ENCODE measurements at places on chromosomes 7 and 10.
A peak's percentile ranks its signal among the peaks of the same experiment; 100 is the strongest.

DNA sequence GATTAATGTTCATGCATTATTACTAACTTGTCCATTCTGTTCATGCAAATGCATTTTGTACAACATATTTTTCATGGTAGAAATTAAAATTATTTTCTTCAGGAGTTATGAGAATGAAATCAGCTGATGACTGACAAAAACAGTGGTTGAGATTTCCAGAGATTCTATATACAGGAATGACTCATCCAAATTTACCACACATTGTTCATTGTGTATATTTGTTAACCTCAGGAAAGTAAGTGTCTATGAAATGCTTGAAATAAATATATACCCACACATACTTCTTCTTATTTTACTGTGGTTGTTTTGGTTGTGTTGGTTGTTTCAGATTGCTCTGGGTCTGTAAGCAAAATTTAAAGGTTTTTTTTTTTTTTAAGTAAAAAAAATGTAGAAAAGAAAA is 108.1 kb upstream of the SP8 start:
- no peak for DNase-seq

GRCh38 chr10:63217120-63217605 is 84.0 kb downstream of the NRBF2 start:
- DNase-seq, result peak; percentile 25

- DNase-seq, result no peak
These were observed 78.1 kb downstream of the HDAC9 start for GRCh38 chr7:18573410-18574234.

- peak; percentile 74 for DNase-seq
These were observed at the start of gene TMUB1 for GRCh38 chr7:151083071-151083823. TMUB1 (minus strand) TSS chr7:151083493; CDS start chr7:151082563, 930 bp downstream.

- DNase-seq, result no peak
These were observed 2.9 kb downstream of the FZD8 start for GRCh38 chr10:35639021-35639727.

GRCh38 chr7:36214608-36215456 is 61.8 kb downstream of the EEPD1 start:
- peak; percentile 42 for DNase-seq

GRCh38 chr7:141738592-141739013 is 445 bp downstream of the SSBP1 start:
- no peak for DNase-seq

- DNase-seq, result no peak
These were observed 20.1 kb downstream of the TMEM168 start for GRCh38 chr7:112770051-112770450.

GRCh38 chr10:77673515-77674140 is 36.0 kb upstream of the KCNMA1 start:
- no peak for DNase-seq

DNA sequence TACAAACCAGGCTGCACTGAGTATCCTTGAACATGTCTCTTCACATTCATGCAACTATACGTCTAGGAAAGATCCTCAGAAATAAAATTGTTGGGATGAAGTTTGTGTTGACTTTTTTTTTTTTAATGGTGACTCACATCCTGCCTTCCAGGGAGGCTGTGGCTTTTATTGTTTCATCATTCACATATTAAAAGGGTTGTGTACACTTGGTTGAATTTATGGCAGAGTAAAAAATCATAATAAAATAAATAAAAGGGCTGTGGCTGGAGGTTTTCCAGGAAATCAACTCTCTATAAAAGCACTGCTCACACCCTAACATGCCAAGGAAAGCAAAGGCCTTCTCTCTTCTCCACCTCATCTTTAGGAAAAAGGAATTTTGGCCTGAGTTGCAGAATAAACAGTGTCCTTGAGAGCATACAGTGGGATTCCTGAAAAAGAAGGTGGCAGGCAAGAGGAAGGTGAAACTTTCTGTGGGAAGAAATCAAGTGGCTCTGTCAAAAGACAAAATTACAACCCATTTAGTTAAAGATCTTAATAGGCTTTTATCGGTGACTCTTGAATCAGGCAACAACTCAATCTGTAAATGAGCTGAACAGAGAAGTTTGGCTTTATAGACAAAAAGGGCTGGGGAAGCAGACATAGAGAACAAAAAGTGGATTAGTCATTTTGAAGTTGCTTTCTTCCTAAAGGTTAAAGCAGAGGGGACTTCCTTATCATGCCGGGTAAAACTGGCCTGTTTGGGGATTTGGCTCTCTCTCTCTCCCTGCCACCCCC is 41.6 kb upstream of the FHIP2A start:
- no peak for DNase-seq

GRCh38 chr7:34320412-34320811 is 337.6 kb upstream of the NPSR1 start:
- DNase-seq, result no peak

GRCh38 chr10:124185084-124185483 is 91.7 kb upstream of the CHST15 start:
- no peak for DNase-seq

DNA sequence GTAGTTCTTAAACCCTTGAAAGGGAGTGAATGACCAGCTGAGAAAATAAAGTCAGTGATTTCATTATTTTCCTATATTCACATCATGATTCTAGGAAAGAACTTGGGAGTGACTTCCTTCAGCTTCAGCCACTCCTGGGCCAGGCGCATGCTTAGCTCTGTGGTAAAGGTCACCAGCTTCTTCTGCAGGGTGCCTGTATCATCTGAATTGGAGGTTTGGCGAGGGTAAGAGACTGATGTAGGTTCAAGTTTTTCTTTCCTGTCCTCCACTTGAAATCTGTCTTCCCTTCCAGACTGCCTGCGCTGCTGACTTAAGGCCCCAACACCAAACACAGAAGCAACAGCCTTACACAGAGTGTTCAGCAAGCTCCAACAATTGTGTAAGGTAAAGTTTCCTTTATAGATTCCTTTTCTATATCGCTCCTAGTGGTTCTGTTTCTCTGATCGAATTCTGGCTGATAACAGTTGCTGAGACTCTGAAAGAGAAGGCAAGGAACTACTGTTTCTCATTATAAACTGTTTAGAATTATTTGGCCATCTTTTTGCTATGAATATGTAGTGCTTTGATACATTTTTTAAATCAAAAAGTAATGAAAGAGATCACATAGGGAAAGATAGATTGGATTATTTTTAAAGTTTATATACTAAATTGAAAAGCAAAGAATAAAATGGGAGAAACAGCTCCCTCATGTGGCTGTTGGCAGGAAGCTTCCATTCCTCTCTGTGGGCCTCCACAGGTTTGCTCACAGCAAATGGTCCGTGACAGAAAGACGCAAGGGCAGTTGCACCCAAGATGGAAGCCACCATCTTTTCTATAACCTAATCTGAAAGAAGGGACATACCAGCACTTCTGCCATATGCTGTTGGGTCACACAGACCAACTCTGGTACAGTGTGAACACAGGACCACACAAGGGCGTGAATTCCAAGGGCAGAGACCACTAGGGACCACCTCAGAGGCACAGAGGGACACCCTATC is 14.0 kb downstream of the GATAD1 start:
- DNase-seq, result peak; percentile 69

DNA sequence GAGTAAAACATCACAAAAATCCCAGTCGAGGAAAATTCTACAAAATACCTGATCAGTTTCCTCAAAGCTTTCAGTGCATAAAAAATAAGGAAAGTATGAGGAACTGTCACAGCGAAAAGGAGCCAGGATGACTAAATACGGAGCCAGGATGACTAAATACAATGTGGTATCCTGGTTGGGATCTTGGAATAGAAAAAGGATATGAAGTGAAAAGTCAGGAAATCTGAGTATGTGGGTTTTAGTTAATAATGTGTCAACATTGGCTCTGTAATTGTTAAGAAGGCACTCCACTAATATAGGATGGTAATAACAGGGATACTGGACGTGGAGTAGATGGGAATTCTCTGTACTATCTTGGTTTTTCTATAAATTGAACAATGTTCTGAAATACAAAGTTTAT is 175.5 kb downstream of the SUGCT start:
- DNase-seq, result no peak

- DNase-seq, result no peak
These were observed 19.0 kb upstream of the TRIM56 start for GRCh38 chr7:101066141-101066832.

- DNase-seq, result no peak
These were observed 289.7 kb downstream of the KLF6 start for GRCh38 chr10:3495281-3495680.

- DNase-seq, result no peak
These were observed 17.8 kb downstream of the ZNF655 start for GRCh38 chr7:99576251-99576650.

GRCh38 chr7:122845286-122845685 is 41.0 kb downstream of the CADPS2 start:
- no peak for DNase-seq

DNA sequence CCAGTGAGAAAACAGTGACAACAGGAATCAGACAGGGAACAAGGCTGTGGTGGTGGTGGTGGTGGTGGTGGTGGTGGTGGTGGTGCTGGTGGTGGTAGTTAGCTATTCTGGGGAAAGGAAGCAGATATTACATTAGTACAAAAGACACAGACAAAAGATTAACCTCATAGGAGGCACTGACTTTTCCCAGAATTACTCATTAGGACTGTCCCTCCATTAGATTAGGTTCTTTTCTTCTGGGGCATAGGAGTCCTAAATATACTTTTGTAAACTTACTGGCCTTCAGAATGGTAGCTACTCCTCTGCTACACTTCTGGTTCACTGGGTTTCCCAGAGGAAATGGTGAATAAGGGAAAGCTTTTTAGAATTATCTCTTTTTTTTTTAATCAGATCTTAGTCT is 156.6 kb upstream of the SEMA3D start:
- DNase-seq, result no peak

DNA sequence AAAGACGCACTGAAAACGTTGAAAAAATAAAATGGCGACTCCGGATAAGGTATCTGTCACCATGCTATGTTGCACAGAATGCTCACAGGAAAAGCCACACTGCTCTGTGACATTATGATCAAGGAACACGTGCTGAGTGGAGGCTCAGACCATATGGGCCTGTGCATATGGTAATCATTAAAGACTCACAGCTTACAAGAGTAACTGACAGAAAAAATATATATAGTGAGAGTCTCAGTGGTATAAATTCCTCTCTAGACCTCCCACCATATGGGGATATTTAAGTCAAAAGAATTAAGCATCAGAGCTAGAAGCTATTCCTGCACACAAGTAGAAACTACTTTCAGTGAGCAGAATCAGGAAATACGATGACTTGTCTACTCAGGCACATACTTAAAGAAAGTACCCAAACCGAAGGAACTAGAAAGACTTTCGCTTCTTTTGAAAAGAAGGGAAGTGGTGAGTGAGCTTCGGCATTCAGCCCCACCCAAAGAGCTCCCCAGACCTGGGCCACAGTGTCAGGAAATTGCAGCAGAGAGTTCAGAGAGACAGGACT is 65.1 kb upstream of the MPP7 start:
- no peak for DNase-seq

DNA sequence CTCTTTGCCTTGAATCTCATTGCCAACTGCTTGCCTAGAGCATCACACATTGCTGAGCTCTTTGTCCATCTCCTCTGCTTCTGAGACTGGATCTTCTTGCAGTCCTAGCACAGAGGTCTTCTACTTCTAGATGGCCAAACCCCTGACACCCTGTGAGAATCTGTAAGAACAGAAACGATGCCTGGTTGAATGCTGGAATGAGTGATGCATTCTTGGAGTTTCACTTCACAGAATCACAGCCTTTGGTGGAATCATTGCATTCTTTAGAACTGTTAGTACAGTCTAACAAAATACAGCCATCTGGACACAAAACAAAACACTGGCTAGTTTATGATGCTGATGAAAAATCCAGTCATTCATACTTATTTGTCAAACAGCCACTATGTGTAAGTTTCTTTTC is 141.7 kb upstream of the ITGB1 start:
- no peak for DNase-seq
